Brain (organoid and tissue), 16 donors: ENCODE measurements at places on chromosomes 5 and 9. TPM values are rescaled to one million over a fixed set of nuclear protein-coding genes. Genes with fewer than 3 reads are reported as not detected.

GRCh38 chr9:27088981-27089380 lies 20.0 kb upstream of the TEK start:
- no peak for DNase-seq

DNA sequence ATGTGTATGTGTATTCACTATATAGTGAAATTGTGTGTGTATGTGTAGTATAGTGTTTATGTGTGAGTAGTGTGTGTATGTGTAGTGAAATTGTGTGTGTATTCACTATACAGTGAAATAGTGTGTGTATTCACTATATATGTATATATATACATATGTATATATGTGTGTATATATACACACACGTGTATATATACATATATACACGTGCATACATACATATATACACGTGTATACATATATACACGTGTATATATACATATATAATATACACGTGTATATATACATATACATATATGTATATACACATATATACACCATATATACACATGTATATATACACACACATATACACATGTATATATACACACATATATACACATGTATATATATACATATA lies 403.6 kb upstream of the TUSC1 start:
- DNase-seq: no peak

DNA sequence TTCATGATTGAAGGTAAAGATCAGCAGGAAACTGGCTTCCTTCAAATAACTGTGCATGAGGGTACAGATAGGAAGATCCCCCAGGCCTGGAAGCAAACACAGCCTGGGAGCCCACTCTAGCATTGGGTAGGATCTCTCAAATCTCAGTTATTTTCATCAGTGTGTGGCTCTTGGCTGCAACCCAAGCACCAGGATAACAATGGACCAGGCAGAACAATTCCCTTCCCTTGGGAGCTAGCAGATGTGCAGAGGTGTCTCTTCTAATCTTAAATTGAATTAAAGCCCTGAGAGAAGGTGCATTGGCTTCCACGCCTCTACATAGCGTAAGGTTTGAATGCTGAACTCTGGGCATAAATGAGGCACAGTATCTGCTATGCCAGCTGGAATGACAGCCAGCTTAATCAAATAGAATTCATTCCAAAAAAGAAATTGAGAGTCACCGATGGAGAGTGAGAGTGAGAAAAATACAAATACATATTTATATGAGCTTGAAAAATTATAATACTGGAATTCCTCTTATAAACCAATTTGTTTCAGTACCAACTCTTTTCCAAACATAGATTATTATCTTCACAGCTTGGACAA lies 957.3 kb downstream of the CDH12 start:
- DNase-seq: peak; percentile 71

DNA sequence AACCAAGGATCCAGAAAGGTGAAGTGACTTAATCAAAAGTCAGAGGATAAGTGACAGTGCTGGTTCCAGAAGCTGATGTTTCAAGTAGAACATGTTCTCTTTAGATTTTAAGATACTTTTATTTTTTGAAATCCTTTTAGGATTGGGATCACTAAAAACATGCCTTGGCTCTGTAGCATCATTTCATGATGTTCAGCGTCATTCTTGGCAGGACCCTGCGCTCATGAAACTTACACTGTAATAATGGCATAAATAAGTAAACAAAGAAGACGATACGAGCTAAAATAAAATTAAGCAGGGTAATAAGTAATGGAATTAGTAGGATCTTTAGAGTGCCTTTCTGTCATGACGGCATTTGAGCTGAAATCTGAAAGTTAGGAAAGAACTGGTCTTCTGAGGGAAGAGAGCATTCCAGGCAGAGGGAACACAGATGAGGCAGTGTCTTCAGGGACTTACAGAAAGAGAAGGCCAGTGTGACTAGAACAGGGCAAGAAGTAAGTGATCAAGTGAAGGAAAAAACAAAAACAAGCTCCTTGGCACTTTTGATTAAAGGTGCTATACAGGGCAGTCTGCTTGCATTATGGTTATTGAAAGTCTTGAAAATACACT lies 19.9 kb downstream of the CTNNA1 start:
- DNase-seq: no peak

GRCh38 chr9:88947581-88948573 lies 43.4 kb upstream of the S1PR3 start:
- DNase-seq: no peak

CARD19 gene
- 53.1 TPM for polyA plus RNA-seq

DNA sequence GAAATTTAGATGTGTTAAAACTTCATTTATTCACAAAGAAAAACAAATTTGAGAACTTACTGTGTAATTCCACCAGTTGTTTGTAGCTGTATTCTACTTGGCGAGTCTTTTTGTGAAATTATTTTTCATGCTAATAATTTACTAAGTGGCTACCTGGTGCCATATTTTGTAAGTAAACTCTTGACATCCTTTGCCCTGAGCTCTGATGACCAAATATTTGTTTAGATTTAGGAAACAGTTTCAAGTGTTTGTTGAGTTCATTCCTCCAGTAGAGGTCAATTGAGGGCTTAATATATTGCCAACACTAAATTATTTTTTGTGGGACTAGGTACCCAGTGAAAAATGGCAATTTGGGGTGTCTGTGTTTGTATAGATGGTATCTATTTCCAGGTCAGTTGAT lies 3.7 kb downstream of the CNTLN start:
- no peak for DNase-seq

- no peak for DNase-seq
Observed at GRCh38 chr5:103109277-103109676, 10.7 kb downstream of the GIN1 start.

DNA sequence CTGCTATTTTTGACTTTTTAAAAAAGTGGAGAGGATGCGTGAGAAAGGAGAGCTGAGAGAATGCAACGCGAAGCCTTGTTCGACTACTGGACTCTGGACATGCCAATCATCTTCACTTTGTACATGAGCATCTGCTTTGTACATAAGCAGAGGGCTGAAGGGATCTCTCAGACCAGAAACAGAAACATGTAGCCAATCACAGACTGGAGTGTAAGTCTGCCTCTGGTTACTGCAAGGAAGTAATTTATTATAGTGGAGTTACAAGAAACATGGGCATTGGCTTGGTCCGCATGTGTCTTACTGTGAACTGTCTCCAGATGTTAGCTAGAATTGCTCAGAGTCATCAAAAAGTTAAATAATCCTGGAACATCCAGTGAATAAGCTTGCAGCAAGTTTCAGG lies 190.0 kb upstream of the GRAMD2B start:
- DNase-seq: no peak

DNA sequence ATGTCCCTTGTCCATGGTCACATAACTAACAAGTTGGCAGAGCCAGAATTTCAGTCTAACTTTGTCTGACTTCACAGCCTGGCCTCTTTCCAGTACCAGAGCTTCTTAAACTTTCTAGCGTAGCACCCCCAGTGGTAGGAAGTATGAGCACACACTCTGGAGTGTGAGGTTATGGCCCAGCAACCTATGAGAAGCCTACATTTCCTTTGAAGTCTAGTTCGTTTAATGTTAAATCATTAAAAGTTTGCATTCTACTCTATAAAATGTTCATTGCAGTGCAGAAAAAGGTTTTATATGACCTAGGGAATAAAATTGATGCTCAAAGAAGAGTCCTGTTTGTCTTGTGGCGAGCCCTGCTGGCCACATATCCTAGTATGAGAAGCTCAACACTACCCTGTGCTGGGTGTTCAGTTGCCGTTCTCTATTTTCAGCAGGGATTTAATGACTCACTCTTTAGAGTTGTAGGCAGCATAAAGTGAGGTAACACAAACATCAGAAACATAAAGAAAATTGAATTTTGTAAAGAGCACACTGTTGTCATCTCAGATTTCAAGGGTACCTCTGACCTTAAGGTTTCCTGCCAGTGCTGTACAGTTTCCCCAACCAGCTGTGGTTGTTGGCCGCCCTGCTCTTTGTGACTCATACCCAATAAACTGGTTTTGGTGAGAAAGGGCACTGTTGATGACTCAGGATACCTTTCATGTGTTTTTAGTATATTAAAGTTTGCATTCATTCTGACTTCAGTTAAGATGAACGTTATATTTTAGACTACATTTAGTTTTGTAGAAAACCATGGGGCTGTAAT lies 14.3 kb downstream of the MCCC2 start:
- DNase-seq: peak; percentile 25

DNA sequence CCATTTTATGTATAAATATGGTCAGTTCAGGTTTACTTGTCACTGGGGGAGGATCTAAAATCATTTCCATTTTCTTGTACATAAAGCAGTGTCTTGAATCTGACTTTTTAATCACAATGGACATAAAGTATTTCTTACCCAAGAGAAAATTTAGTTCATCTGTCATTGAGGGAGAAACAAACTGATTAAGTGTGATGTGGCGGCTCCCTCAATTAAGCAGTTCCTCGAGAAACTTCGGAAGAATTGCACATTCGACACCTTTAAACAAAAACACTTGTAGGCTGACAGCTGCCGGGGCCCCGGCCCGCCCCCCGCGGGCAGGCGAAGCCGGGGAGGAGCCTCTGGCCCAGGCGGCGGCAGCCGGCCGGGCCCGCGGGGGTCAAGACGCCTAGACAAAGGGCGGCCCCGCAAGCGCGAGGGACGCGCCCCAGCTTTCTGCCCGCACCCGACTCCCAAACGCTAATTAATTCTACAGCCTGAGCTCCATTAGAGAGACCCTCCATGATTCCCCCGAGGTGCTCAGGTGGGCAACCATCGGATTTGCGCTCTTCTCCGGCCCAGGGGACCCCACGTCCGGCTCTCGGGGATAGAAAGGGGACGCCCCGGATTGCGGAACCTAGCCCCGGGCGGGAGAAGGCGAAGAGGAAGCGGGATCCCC lies 750 bp downstream of the TRIM36 start:
- peak; percentile 28 for DNase-seq

FGFR4 gene
- 0.36 TPM for polyA plus RNA-seq

DNA sequence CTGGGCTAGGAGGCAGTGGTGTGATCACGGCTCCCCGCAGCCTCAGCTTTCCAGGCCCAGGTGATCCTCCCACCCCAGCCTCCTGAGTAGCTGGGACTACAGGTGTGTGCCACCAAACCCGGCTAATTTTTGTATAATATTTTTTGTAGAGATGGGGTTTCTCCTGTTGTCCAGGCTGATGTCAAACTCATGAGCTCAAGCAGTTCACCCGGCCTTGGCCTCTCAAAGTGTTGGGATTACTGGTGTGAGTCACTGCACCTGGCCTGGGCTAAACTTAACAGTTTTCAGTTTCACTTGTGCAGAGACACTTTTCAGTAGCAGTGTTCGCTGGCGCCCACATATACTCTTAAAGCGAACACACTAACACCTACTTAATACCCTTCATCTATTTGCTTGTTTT lies 205.6 kb upstream of the ZNF608 start:
- no peak for DNase-seq

- no peak for DNase-seq
Observed at GRCh38 chr9:33172256-33173238, 5.4 kb upstream of the B4GALT1 start.

- no peak for DNase-seq
Observed at GRCh38 chr9:94031380-94031779, 52.9 kb upstream of the PTPDC1 start.

DNA sequence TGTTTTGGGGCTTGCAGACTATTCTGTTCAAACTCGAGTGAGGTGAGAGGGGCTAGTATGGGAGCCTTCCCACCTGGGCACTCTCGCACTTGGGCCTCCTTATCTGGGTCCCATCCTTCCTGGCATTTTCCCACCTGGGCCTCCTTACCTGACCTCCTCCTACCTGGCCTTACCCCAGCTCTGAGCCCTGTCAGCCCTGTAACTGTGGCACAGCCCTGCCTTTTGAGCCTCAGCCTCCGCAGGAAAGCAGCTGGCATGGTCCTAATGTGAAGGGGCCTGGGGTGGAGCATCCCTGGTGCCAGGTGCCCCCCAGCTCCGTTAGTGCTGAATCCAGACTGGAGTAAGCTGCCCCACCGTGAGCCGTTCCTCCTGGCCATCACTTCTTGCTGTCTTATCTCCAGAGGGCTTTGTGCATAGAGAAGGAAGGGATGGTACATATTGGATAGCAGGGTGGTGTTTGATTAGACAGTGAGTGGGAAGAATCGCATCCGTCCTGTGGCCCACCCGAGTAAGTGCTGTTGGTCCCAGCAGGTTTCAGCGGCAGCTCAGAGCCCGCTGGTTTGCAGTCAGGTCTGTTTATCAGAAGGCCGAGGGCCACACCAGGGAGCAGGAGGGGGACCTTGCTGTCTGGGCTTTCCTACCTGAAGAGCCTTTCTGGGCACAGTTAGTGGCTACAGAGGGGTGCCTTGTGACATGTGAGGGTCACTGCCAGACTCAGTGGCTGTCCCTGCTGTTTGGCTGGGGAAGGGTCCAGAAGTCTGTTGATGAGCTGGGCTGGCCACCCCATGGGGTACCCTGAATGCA lies 76.5 kb downstream of the WNK2 start:
- DNase-seq: no peak

DNA sequence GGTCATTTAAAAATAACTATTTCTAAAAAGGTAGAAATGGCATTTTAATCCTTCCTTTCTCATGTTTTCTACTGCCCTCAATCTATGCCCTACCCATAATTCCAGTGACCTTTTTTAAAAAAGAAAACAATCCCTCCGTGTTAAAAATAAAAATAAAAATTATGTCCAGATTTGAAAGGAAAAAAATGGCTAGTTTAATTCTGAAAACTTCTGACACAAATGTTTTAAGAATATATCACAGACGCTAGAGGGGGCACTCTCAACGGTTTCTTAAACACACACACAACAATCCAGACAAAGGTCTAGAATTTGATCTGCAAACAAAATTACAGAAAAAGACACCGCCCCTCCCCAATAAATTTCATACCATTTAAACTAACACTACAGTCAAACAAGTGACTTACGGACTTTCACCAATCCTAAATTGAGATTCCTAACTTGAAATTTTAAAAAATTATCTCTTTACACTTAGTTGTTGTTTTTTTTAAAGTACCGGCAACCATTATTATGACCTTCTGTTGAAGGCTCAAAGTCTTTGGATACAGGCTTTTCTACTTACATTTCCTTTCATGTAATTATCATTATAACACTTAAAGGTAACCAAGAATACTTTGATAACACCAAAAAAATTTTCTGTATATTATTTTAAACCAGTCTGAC lies 38.2 kb downstream of the CLINT1 start:
- peak; percentile 74 for DNase-seq

DNA sequence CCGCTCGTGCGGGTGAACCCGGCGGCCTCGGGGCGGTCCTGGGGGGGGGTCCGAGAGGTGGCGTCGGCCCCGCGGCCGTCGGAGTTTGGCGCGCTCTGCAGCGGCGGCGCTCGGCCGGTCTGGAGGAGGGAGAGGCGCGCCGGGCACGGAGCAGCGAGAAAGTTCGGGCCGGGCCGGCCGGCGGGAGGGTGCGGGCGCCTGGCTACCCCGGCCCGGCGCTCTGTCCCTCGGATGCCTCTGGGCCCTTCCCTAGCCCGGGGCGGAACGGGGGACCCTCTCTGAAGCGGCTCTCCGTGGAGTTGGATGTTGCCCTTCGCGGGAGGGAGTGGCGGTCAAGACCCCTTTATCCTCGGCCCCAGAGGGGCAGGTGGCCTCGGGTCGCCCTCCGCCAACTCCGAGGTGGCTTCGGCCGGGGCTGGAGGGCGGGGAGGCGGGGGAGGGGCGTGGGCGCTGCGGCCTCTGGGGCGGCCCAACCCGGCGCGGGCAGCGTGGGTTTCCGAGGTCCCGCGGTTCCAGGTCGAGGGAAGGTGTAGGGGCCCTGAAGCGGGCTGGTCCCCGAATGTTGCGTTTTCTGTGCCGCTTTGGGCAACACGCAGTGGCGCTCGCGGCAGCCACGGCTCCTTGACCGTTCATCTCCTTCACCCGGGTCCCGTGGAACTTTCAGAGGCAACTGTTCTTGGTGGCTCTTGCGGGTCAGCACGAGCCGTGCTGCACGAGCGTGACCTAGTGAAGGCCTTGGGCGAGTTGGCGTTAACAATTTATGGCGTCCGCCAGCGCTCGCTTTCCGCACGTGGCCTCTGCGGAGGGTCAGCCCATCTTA lies 290.5 kb downstream of the DOCK8 start:
- DNase-seq: peak; percentile 43
